ENCODE measurements at places on chromosomes 2 and 18.

GRCh38 chr18:79962311-79962710 is 2.1 kb upstream of the HSBP1L1 start:
- DNase-seq = no peak

GRCh38 chr18:32373505-32373904 is 97.2 kb downstream of the GAREM1 start:
- no peak for DNase-seq

DNA sequence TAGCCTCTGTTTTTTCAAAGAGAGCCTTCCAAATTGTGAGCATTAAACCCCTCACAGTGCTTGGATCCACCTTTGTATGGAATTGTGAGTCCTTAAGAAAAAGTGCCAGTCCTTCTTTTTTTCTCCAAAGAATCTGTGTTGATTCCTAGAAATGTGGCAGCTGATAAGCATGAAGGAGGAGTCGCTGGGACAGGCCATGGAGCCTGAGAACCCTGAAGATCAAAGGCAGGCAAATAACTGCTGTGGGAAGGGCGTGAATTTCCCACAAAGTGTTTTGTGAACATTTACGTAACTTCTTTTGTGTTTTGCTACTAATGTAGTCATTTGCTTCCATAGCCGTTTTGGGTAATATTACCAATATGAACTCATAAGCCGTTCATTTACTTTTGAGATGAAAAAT is 27.7 kb upstream of the CHMP1B start:
- no peak for DNase-seq

DNA sequence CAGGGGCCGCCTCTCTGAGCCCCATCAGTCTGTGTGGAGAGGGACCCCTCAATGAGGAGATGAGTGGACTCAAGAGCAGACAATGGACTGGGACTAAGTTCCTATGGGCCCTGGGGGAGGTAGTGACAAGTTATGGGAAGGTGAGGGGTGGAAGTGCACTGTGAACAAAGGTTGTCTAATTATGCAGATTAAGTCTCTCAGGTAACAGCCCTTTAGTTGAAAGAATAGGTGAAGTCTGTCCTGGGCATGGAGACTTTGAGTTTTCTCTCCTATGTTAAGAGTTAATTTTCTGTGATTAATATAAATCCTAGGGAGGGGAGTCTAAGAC is 243.8 kb downstream of the FAM210A start:
- no peak for DNase-seq

DNA sequence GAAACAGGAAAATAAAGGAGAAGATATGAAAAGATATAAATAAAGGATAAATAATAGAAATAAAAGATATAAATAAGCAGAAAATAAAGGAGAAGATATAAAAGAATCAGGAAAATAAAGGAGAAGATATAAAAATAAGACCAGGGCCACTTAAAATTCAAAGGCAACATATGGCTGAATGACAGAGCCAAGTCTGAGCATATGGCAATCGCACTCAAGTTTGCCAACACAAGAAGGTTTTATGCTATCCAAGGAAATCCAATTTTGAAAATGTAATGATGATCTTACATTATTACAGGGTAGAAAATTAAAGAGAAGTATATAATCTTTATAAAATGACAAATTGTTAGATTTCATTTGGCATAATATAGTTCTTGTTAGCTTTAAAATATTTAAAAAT is 33.6 kb downstream of the USP40 start:
- DNase-seq = no peak

DNA sequence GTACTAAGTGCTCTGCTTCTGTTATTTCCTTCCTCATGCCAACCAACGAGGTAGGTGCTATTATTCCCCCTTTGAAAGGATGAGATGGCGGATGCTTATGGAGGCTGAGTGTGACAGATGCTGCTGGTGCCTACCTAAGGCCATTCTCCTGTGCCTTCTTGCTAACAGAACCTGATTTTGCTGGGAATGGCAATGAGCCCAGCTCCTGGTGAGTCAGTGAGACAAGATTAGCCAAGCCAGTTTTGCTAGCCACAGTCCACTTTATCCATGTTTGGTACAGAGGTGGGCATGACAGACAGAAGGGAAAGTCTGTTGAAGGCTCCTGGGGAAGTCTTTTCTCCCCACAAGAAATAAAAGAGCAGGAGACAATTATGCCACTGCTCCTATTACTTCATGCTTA is 43.7 kb upstream of the TMEM163 start:
- DNase-seq = no peak

GRCh38 chr2:233380995-233381637 is 26.8 kb downstream of the DGKD start:
- DNase-seq = peak; percentile 5

- no peak for DNase-seq
These were observed 136.1 kb upstream of the CHAC2 start for GRCh38 chr2:53631313-53632125.

- no peak for DNase-seq
These were observed 423.3 kb downstream of the SETBP1 start for GRCh38 chr18:45104049-45104395.

DNA sequence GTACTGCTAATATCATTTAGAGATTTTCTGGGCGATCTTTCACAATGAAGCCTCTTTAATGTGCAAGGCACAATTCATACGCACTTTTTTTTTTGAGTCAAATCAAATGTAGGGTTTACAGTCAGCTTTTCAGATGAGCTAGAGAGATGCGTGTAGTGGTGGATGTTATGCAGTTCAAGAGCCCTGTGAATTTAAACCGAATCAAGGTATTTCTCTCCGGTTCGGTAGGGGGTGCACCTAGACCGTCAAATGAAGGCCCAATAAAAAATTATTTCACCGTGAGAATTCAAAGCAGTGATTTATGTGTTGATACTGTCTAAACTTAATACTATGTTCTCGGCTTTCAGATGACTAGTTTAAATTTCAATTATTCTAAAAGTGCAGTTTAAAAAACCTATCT is 1.1 kb downstream of the PTH2R start:
- no peak for DNase-seq

DNA sequence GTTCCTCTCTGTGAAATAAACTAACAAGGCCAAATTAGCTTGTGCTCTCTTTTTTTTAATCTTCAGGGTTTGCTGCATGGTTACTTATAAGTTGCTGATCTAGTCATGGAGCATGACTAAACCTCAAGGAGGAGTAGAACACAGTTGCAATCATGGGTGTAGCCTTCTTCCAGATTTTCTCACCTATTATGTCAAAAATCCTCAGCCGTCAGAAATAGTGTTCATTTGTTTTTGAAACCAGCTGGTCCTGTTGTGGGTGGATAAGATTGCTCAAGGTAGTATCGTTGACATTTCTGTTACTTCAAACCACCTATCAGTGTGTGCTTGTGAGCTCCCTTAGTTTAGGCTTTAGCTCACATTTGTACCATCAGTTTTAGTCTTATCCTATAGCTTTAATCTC is 11.2 kb downstream of the RELCH start:
- no peak for DNase-seq

- no peak for DNase-seq
These were observed 205.5 kb upstream of the KCNH7 start for GRCh38 chr2:163044114-163044513.

GRCh38 chr18:58080451-58080850 is 36.4 kb downstream of the NEDD4L start:
- DNase-seq = peak; percentile 16

DNA sequence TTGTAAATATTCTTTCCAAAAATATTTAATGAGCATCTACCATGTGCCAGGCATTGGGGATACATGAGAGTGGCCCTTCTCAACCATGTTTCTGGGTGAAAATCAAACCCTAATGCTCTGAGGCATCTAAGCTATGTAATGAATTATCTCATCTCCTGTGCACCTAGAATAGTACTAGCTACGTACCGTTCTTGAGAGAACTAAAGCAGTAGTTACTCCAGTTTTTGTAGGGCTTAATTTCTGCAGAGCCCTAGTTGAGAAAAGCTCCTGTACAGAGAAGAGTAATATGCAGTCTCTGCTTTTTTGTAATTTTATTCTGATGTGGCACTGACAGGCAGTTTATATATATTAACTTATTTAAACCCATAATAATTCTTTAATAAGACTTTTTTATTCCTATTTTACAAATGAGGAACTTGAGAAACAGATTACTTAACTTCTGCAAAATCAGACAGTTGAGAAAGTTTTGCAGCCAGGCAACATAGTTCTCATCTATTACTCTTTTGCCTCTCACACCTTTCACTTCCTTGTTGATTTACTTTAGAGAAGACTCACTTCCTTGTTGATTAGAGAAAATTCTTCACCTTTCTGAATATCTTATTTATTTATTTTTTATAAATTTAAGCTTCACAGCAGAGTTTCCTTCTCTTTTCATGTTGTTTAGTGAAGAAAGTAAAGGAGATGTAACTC is 3.1 kb downstream of the SPOPL start:
- peak; percentile 84 for DNase-seq

DNA sequence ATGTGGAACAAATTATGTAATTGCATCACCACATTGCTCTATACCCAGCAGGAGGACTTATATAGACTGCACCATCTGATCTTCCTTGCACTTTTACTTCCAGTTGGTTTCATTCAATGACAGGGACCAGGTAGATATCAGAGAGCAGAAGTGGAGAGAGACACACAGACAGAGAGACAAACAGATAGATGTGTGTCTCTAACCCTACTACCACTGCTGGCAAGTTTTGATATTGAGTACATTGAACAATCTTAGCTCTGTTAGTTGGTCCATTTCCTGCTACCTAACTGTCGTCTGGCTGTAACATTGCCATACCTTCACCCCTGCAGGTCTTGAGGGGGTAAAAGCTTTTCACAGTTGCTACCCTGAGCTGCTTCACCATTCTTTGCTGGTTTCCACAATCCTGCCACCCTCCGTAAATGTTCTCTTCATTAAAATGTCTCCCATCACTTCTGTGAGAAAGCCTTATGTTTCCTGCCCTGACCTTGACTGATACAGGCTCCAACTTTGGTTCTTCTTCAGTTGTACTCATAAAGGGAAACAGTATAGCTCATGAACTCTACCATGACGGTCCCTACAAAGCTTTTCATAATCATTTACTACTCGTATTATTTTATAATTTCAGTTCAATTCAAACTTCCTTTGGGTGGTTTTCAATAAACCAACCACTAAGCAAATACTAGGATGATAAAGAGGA is 62.3 kb upstream of the ITGA4 start:
- peak; percentile 33 for DNase-seq

DNA sequence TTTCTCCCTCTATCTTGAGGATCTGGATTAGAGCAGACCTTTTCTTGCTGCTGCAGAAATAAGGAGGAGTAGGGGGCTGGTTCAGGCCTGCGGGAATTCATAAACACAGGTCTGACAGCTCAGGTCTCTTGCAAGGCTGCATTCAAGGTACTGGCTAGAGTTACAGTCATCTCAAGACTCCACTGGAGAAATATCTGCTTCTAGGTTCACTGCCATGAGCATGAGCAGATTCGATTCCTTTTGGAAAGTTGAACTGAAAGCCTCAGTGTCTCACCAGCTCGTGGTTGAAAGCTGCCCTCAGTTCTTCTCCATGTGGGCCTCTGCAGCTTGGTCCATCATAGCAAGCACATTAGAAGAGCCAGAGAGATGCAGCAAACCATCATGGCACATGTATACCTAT is 124.4 kb upstream of the SETBP1 start:
- no peak for DNase-seq

DNA sequence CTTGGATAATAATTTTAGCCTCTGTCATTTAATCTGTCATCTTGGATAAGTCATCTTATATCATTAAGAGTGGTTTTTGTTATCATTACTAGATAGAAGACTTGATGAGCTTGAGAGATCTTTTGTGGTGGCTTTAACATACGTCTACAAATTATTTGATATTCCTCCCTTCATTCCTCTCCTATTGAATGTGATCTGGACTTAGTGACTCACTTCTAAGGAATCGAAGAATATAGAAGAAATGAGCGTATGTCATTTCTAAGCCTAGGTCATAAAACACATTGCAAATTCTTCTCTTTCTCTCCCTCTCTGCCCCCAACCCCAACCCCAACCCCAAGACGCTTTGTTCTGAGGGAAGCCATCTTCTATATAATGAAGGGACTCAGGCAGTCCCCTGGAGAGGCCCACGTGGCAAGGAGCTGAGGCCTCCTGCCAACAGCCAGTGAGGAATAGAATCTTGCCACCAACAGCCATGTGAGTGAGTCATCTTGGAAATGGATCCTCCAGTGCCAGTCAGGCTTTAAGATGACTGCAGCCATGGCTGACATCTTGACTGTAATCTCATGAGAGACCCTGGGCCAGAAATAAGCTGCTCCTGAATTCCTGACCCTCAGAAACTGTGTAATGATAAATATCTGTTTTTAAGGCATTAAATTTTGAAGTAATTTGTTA is 221.6 kb upstream of the SP5 start:
- DNase-seq = no peak

DNA sequence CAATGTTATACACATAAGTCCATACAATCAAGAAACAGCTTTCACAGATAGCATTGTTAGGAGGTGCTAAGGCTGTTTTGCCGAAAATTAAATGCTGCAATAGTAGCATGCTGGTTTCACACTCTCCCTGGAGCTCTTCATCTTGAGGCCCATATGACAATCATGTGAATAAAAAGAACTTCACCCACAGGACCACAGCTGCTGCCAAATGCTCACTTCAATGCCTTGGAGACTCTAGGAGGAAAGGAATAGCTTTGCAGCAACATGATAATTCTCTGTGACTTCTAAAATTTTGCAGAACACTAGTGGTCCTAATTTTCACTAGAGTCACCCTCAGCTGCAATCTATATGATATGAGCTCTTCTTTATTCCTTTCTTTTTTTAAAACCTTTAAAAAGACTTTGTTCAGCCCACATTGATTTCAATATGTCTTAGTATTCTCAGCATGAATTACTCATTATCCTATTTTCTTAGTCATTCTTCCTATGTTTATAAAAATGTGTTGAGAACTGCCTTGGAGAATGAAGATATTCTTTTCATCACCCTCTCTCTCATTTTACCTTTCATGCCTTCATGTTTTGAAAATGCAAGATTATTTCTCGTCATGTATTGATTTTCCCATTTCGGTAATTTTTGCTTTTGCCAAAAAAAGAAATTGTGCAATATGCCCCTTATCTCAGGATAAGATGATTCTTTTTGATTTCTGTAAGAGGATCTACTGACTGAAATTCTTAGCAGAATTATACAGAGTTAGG is 108.2 kb downstream of the PDE1A start:
- DNase-seq = no peak

DNA sequence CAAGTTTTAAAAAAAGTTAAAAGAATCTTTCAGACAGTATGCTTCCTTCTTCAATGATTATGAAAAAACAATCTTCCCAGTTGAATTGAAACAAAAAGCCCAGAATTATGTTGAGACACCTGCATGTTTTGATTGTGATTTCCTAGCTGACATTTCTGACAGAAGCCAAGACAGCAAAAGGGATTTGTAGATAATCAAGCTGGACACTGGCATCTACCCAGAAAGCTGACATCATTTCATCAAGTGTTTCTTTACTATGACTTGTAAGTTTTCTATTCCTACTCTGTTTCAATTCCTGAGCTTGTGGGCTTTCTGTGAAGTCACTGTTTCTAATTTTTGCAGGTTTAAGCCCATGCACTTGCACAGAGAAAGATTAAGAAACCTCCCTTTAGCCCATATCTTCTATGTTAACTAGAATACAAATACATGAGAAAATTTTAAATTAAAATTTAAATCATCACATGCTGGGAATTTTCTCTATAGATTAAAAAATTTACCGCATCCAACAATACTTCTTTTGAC is 82.9 kb upstream of the CCDC85A start:
- no peak for DNase-seq

GRCh38 chr2:109529532-109530449 is 84.0 kb downstream of the SEPTIN10 start:
- no peak for DNase-seq

Measured in AML-193 (cell line).